ENCODE measurements at places on chromosomes 1 and 21.
A peak's percentile ranks its signal among the peaks of the same experiment; 100 is the strongest.

- no peak for DNase-seq
Measured at GRCh38 chr1:59819566-59820438, 5.1 kb downstream of the HOOK1 start.

- DNase-seq, result no peak
Measured at GRCh38 chr1:230122366-230123279, 55.6 kb downstream of the GALNT2 start.

DNA sequence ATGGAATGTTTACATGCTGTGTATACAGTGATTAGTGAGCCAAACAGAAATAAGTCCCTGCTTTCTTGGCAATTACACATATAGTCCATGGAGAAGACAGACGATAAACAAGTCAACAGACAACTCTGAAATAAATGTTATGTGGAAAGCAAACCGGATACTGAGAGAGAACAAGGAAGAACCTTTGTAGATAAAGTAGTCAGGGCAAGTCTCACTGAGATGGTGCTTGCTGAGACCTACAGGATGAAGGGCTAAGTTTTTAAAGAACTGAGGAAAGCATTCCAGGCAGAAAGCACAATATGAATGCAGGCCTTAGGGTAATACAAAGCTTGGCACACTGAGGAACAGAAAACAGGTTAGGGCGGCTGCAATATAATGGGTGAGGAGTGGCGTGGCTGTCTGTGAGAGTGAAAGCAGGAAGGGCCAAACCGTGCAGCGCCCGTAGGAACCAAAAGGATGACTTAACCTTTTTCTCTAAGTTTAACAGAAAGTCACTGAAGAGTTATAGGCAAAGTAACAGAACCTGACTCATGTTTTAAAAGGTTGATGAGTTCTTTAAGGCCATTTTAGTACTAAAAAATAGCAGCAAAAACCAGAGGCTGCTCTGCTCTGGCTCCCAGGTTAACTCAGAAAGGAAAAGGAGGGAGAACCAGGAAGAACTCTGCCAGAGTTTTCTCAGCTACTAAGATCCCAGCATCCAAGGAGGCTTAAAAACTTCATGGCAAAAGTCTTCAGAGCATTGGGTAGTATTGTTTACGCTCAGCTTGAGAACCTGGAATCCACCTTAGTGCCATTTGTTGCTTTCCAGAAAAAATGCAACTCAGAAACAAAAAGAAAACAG is 8.7 kb upstream of the TTF2 start:
- DNase-seq, result peak; percentile 14

GRCh38 chr1:185813401-185813979 is 79.3 kb downstream of the HMCN1 start:
- no peak for DNase-seq

DNA sequence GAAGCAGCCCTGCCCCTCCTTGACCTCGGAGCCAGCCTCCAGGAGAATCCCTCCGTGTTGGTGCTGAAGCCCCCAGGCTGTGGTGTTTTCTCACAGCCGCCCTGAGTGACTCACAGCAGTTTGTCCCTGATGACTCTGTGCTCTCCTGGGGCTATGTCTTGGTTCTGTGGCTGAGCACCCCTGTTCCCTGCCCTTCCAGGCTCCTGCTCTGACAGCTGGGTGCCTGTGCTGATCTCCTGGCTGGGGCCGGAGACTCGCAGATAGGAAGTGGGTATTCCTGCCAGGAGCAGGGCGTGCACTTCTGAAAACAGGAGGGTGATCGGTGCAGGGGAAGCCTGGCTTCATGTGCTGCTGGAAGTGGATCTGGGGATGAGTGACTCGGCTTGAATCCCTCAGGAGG is 34.5 kb downstream of the POFUT2 start:
- no peak for DNase-seq

DNA sequence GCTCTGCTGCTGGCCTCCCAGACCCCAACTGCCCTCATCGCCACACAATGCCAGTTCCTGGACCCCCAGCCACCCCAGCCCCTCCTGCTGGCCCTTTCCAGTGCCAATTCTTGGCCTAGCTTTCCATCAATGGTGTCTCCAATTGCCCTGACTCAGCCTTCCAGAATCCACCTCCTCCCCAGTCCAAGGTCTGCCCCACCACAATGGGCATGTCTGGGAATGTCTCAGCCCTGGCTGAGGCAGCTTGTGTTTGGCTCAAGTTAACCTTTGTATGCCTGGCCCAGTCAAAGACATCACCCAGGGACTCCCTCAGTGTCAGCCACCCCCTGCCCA is 16.4 kb downstream of the ALDH4A1 start:
- no peak for DNase-seq

- DNase-seq, result no peak
Measured at GRCh38 chr1:27773826-27774445, 917 bp downstream of the STX12 start.

- DNase-seq, result no peak
Measured at GRCh38 chr1:35745124-35745730, 24.6 kb downstream of the CLSPN start.

GRCh38 chr1:4700801-4701200 is 46.4 kb downstream of the AJAP1 start:
- no peak for DNase-seq

DNA sequence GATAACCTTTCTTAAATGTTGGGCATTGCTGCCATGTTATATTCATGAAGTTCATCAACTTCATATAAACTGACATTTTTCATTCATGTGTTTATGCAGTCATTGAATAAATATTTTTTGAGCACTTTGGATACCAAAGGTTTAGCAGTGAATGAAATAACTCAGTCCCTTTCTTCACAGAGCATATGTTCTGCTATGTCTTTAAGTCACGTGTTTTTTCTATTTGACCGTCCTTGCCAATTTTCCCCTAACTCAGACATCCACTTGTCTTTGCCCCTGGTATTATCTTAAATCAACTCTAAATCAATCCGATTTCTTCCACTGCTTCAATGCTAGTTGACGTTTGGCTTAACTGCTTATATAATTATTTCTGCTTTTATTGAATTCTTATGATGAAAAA is 16.6 kb downstream of the ADARB1 start:
- no peak for DNase-seq

- no peak for DNase-seq
Measured at GRCh38 chr1:244349103-244349531, 102.6 kb downstream of the ADSS2 start.

DNA sequence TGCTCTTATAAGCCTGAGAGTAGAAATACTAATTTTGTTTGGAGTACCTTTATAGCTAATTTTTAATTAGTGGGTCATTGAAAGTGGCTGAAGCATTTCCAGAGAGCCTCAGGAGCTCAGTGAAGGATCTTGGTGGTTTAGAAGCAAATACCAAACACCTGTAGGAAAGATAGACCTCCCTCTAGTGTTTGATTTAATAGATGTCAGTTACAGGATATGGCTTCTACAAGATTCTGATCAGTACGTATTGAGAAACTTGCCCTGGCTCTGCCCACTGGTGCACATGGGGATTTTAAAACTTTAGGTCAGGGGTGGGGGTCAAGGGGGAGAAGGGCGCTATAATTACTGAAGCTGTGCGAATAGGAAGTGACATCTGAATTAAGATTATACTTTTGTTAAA is 122.2 kb downstream of the POU2F1 start:
- DNase-seq, result no peak

- DNase-seq, result no peak
Measured at GRCh38 chr1:6163973-6164617, 16.0 kb downstream of the CHD5 start.

DNA sequence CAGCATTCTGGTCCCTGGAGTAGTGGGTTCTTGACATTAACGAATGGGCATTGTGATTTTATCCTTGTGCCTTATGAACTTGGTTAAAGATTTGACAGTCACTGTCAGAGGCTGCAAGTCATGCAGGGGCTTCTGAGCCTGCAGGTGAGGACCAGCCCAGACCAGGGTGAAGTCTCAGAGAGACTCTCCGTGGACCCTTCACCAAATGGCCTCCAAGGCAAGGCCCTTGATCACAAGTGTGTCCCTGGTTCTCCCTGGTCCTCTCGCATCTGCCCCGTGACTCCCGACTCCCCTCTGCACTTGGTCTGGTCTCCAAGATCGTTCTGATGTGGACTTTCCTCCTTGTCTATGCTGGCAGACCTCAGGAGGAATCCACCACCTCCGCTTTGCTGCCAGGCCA is 476.5 kb upstream of the VAMP3 start:
- DNase-seq, result no peak

- no peak for DNase-seq
Measured at GRCh38 chr1:53631622-53632310, 107.2 kb downstream of the GLIS1 start.

- DNase-seq, result peak; percentile 28
Measured at GRCh38 chr1:51518586-51519047, 449 bp downstream of the EPS15 start.

- no peak for DNase-seq
Measured at GRCh38 chr1:15420853-15421465, 11.3 kb downstream of the EFHD2 start.

- DNase-seq, result no peak
Measured at GRCh38 chr1:88634538-88634937, 49.5 kb upstream of the PKN2 start.

- DNase-seq, result peak; percentile 34
Measured at GRCh38 chr21:31184459-31184858, 146.2 kb upstream of the KRTAP19-8 start.

DNA sequence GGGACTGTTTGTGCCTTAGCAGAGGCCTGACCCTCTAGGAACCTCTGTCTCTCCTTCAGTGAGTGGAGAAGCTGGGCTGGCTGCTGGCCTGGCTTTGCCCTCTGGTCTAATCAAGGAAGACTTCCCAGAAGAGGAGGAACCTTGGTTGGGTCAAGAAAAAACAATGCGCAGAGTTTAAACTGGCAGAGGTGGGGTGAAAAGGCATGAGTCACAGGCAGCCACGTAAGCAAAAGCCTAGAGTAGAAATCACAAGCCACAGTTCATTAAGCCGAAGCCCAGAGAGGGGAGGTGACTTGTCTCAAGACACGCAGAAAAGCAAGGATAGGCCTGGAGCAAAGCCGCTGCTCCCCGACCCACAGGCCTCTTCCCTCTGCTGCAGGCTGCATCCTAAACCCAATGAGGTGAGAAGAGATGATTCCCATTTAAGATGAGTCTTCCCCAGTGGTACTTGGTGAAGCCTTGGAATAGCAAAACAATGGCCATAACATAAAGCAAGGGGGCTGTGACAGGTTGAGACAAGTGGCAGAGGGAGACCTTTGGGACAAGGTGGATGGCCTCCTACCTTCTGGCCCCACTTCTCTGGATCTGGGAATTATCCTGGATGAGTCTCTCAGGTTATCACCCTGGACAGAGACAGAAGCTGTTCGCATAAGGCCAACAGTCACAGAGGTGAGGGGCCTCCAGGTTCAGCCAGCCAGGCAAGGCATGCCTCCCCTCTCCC is 7.7 kb downstream of the PDZK1IP1 start:
- no peak for DNase-seq

GRCh38 chr1:196009362-196009761 is 598.9 kb downstream of the KCNT2 start:
- DNase-seq, result no peak

DNA sequence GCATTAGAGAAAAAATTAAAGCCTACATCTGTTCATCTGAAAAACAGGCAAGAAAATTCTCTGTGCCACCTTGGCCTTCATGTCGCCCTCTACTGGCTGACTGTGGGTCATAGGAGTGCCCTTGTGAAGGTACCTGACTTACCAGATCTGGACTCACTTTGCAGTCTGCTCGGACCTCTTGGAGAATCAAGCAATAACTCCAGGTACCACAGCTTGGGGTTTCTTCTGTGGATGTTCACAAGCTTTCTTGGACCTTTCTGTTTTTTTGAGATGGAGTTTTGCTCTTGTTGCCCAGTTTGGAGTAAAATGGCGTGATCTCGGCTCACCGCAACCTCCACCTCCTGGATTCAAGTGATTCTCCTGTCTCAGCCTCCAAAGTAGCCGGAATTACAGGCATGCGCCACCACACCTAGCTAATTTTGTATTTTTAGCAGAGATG is 2.4 kb upstream of the PRAMEF18 start:
- no peak for DNase-seq
